Vagina (tissue), 2 donors: ENCODE measurements at places on chromosomes 6 and 20. TPM values are rescaled to one million over a fixed set of nuclear protein-coding genes. Genes with fewer than 3 reads are reported as not detected.

DNA sequence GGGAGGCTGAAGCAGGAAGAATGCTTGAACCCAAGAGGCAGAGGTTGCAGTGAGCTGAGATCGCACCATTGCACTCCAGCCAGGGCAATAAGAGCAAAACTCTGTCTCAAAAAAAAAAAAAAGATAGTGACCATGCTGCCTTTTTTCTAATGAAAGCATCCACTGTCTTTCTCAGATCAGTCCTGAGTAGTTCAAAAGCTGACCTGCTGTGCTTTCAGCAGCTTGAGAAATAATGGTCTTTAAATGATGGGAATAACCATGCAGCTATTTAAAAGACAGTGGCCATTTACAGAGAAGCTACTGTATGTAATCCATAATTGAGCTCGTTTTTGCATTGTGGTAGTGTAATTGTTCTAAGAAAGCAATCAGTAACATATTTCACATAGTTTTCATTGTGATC lies 36.1 kb downstream of the DSTN start:
- DNase-seq: no peak

DNA sequence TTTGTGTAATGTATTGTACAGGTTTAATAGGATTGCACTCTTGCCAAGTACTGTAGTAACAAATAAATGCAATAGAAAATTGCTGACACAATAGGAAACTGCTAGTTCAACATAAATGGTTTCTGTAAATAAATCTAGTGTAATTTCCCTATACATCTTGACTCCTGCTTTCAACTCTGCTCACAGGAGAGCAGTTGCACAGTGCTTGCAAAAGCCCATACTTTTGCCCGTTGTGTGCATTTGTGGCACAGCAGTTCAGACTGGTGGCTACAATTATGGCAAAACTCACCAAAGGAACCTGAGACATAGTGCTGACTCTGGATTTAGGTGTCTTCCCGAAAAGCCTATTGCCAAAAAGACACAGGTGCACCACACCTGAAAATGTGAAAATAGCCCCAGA lies 953.3 kb upstream of the SLC35B3 start:
- DNase-seq: no peak

DNA sequence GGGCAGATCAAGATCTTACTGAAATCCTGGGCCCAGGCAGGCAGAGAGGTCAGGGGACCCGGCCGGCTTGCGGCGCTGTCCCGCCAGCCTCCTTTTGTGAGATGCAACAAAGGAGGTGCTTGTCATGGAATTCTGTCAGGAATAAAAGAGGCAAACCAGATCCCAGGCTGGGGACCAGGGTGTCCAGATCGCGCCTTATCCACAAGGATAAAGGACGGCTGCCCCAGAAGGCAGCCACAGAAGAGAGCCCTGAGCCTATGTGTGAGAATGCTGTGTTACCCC lies 42.6 kb upstream of the CDH22 start:
- no peak for DNase-seq

DNA sequence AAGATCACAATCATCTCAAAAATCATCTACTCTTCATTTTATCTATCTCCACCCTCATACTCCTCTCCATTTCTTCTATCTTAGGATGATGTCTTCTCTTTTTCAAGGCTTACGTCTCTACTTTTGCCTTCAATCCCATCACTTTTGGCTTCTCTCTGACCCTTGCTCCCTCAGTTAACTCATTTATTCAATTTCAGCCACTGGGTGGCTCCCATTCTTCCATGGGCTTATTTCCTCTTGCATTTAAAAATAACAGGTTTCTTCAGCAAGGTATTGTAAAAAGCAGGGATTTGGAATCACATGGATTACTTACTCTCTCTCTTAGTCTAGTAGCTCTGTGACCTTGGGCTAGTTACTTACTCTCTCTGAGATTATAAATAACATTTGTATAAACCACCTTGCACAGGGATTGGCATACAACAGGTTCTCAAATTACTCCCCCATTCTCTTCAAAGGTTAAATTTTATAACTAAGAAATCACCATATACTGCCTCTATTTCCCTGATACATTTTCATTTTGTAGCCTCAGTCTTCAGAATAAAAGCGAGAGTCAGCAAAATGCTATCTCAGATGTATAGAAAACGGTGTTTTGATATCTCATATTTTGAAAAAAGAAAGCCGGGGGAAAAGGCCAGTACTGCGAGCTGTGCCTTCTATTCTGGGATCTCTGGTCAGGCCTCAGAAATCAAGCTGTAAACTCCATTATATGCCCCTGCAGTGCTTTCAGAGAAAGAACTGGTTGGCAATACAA lies 5.5 kb downstream of the ZSCAN12 start:
- DNase-seq: no peak

DNA sequence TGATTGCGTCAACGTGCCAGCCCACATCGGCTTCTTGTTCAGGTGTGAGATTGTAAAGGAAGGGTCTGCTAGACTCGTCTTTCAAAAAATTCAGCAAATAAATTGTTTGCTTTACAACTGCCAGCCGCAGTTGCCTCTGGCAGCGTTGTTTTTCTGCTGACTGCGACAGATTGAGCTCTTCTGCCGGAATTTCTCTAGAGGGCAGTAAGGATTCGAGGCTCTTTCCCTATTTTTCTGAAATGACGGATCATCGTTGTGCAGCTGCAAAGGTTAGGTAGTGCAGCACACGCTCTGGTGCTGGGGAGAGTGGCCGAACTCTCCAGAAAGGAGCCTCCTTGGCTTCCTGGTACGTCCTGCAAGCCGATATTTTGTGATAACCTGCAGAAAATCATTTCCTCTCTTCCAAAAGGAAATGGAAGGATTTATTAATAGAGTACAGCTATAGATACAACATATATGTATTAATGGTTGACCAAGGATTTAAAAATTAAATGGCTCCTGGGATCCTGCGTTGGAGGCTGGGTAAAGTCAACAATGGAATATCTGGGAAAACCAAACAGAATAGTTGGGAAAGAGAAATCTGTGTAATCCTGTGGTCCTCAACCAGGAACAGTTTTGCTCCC lies 121.9 kb upstream of the ZFP64 start:
- DNase-seq: no peak

DNA sequence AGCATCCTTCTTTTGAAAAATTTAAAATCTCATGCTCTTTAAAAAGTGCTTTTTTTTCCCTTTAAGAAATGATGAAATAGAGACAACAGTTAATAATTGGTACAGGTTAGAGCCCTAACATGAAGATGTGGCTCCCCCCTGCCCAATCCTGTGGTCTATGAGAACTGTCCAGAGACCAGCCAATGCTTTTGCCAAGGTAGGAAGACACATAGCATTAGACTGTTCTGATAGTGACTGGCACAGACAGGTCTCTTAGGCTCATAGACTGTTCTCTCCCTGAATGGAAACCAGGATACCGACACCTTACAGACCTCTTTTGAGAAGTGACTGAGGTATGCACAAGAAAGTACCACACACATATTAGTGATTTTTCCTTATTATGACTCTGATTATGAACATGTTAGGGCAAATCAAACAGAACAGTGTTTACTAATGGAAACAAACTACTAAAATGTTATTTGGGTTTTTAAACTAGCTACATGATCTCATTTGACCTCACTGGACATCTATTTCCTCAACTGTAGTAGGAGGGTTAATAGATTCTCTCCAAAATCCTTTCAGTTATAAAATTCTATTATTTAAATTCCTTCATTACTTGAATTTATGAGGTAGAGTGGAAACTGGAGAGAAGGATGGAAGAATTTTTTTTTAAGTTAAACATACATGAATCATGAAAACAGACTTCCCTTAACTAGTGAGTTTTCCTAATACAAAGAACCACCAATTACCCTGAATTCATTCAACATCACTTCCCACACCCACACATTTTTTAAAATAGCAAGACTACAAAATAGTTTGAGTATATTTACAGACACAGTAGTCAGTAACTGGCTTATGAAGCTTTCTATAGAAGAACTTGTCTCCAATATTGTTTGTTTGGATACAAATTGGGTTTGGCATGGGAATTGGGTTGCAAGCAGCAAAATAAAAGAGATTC lies 120.4 kb downstream of the OGFRL1 start:
- no peak for DNase-seq

DNA sequence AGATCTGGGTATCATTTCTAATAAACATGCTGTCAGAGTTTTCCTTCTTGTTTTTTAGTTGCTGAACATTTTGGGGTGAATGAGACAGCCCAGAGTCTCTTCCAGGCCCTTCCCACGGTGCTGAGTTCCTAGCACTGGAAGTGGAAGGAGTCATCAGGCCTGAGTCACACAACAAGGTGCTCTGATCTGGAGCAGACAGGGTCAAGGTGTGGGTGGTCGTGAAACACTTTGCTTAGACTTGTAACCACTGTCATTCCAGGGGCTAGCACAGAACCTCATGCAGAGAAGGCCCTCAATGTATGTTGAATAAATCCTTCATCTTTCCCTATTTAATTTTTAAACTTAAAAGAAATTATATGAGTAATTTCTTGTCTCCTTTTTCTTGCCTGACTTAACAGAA lies 60.6 kb downstream of the TXLNB start:
- no peak for DNase-seq

DNA sequence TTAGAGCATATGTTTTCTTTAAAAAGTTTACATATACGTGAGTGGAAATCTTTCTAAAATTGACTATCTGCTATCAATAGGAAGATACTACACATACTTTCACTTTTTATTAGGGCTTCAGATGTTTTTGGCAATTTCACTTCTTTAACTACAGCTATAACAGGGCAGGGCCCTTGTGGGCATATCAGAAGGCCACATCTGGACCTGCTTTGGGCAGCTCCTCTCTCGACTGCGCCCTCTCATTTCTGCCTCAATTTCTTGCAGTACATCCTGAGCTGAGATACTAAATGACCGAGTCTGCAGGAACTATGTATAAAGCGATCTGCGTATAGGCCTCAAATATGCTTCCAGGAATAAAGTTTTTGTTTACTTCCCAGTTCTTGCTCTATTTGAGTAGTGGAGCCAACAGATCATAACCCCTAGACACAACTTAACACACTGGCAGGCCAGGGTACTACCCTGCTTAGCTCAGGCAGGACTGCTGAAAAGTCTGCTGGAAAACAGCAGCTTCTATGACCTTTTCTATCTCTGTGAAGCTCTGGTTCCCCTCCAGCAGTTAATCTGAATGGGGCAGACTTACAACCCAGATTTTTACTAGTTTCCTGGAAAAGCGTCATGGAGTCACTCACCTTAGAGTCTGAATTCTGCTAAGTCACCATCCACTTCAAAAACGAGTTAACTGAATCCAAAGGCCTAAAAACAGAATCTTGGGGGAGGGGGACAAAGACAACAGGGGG lies 12.7 kb downstream of the GCLC start:
- no peak for DNase-seq

DNA sequence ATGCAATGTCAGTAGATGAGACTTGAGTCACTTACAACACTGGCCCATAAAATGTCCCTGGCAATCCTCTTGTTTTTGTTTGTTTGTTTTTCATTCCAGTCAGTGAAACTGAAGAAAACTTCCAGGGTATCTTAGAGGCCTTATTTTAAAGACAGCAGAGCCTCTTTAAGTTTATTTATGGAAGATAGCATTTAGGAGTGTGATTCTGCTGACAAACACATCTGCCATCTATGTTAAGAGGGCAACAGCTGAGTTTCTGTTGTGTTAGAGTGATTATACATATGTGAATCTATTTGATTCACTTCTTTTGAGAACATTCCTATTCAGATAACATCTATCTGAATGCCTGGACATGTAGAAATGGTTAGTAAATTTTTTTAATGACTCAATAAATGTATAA lies 812.6 kb downstream of the TENT5A start:
- no peak for DNase-seq

DNA sequence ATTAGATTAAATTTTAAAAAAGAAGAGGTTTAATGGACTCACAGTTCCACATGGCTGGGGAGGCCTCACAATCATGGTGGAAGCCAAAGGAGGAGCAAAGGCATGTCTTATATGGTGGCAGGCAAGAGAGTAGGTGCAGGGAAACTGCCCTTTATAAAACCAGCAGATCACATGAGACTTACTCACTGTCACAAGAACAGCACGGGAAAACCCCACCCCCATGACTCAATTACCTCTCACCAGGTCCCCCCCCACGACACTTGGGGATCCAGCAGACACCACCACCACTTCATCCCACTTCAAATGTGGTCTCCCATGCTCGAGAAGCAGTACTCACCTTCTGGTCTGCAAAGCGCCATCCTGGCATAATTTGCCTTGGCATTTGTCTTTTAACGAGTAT lies 24.6 kb downstream of the MTFR2 start:
- DNase-seq: no peak

DNA sequence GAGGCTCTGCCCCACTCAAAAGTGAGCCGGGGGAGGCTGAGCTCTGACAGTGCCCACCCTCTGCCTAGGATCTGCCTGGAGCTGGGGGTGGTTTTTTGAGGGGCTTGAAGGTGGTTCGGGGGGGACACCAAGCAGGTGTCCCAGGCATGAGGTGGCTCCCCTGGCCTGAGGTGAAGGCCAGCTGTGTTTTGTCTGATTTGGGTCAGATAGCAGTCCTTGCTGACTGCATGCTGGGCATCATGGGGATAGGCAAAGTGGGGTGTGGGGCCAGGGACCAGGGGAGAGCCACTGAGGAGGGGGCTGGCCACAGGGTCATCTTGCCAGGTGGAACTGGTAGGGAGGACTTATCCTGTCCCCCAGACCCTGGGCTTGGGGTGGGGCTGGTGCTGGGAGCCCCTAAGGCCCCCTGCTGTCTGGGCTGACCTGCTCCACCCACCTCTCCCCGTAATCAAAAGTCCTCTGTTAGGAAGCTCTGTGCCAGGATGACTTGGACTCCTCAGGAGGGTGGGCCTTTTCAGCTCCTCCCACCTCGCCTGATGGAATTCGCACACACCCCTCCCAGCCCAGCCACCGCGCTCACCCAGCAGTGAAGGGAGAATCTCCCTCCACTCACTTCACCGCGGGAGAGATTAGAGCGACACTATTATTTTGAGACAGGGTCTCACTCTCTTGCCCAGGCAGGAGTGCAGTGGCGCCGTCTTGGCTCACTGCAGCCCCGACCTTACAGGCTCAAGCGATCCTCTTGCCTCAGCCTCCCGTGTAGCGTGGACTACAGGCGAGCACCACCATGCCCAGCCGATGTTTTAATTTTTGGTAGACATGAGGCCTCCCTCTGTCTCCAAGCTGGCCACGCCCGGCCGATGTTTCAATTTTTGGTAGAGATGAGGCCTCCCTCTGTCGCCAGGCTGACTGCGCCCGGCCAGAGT lies 1.5 kb upstream of the COL9A3 start:
- no peak for DNase-seq

GRCh38 chr20:36465109-36466080 lies 75.9 kb upstream of the MYL9 start:
- DNase-seq: no peak

GRCh38 chr6:20924911-20925543 lies 390.8 kb downstream of the CDKAL1 start:
- DNase-seq: no peak

GRCh38 chr20:5870568-5870981 lies 79.8 kb downstream of the TRMT6 start:
- no peak for DNase-seq

The ZSWIM3 gene
- 2.9 TPM for total RNA-seq

The VGLL2 gene
- total RNA-seq: not detected

The OXT gene
- total RNA-seq: not detected

The PTK6 gene
- total RNA-seq: 25.8 TPM

The PDYN gene
- total RNA-seq: not detected

The CST2 gene
- total RNA-seq: not detected

The NKX2-2 gene
- not detected for total RNA-seq
